Activated naive CD8-positive, alpha-beta T cell treated with anti-CD3 and anti-CD28 coated beads for 36 hours (primary cell): ENCODE measurements at places on chromosomes 12 and 14. TPM values are rescaled to one million over a fixed set of nuclear protein-coding genes. Genes with fewer than 3 reads are reported as not detected.

DNA sequence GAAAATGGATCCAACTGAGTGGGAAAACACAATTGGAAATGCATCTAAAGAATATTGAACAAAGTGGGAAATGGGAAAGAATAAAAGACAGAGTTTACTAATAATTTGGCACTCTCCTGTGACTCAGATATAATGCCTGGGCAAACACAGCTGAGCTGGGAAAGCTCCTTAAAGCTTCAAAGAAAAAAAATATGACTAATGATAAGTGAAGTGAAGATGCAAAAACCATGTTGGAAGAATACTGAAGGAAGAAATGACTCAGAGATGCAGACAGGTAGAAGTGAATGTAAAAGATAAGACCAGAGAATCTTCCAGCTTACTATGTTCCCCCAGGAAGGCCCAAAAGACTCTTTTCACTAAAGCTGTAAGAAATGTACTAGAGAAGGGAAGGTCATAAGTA, 62.4 kb upstream of the FOXG1 start:
- no peaks in the 10 kb centered on the region for H3K4me1 ChIP-seq
- no peaks in the 10 kb centered on the region for H3K36me3 ChIP-seq
- no peak overlapping the region for H3K27ac ChIP-seq
- H3K27me3 ChIP-seq, result no peaks in the 10 kb centered on the region

DNA sequence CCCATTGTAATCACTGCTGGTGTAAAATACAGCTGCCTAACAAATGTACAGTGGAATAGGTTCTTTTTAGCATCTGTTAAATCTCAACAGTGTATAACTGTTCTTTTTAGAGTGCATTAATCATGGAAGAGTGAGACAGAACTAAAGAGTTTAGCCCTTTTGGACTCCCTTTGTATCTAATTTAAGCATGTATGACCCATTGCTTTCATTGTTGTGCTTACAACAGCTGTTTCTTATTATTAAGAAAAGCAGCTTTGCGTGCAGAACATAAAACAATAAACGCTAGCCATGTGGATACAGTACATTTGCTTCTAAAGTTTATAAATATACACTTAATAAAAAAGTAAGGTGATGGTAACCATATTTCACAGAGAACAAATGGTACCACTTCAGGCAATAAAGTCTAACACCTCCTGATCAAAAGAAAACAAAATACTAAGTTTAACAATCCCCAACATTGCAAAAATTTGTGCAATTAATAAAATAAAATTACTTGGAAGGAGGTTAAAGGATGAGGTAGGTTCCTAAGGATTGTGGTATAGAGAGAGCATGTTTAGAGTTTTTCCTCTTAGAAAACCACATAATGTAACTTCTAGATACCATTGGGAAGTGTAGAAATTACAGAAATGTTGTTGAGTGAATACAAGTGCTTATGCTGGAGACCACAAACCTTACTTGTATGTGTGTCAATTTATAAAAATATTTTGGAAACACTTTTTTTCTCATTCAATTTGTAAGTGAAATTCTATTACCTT, 448.7 kb downstream of the SLC6A15 start:
- DNase-seq, result no peak
- H3K36me3 ChIP-seq, result no peaks in the 10 kb centered on the region
- H3K4me3 ChIP-seq, result no peak overlapping the region
- no peaks in the 10 kb centered on the region for H3K27me3 ChIP-seq
- no peak overlapping the region for H3K27ac ChIP-seq

The RACGAP1 gene
- total RNA-seq, result 111 TPM

The PXMP2 gene
- total RNA-seq, result 18.3 TPM

DNA sequence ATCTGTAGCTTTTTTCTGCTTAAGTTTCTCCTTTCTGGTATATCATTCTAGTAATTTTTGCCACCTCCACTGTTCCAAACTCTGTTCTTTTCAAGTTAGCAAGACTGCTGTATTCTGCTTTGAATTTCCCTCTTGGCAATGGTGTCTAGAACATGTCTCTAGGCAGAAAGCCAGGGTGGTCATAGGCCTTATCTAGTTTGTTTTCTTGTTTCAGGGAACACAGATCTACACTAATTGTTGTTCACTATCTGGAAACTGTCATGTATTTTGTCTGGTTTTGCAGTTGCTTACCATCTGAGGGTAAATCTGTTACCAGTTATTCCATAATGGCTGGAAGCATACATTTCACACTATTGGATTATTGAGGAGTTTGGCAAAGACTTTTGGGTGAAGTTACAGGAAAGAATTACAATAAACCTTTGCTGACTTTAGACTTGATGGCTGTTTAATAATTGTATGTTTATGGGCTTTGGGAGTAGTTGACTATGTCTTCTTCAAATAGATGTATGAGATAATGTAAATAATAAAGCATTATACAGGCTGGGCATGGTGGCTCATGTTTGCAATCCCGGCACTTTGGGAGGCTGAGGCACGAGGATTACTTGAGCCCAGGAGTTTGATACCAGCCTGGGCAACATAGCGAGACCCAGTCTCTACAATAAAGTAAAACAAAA, 41.4 kb downstream of the FUT8 start:
- no peak for DNase-seq
- no peak overlapping the region for H3K27ac ChIP-seq
- peaks cover 81% of the 10 kb centered on the region for H3K36me3 ChIP-seq
- H3K4me3 ChIP-seq, result no peak overlapping the region
- no peaks in the 10 kb centered on the region for H3K27me3 ChIP-seq

DNA sequence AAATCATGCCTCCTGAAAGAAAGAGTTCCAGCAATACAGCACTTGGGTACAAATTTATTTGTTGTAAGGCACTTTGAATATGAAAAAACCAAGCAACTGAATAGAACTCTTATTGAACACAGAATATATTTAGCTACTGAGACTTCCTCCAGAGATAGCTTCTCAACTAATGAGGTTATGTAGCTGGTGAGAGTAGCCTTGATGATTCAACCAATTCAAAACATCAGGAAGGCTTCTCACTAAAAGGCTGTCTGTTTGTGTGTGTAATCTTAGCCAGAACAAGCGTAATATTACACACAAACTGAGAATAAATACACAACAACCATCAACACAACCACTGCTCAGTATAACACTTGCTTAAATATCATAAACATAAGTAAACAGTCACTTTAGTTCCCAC, 20.4 kb downstream of the EIF2B2 start:
- no peak overlapping the region for H3K4me3 ChIP-seq
- no peaks in the 10 kb centered on the region for H3K4me1 ChIP-seq
- DNase-seq, result no peak
